ENCODE measurements at places on chromosomes 4 and X. TPM values are rescaled to one million over a fixed set of nuclear protein-coding genes. Genes with fewer than 3 reads are reported as not detected.

GRCh38 chr4:183507925-183508696 is 3.3 kb downstream of the ING2 start:
- no peaks in the 10 kb centered on the region for H3K36me3 ChIP-seq
- DNase-seq, result peak; percentile 55
- H3K27me3 ChIP-seq, result no peaks in the 10 kb centered on the region
- H3K27ac ChIP-seq, result peak overlapping the region; percentile 100
- no peak overlapping the region for H3K4me3 ChIP-seq

GRCh38 chrX:138889149-138889548 is 177.6 kb upstream of the FGF13 start:
- H3K4me3 ChIP-seq, result no peak overlapping the region
- H3K27ac ChIP-seq, result no peak overlapping the region
- no peaks in the 10 kb centered on the region for H3K36me3 ChIP-seq
- H3K27me3 ChIP-seq, result no peaks in the 10 kb centered on the region
- H3K4me1 ChIP-seq, result no peaks in the 10 kb centered on the region

DNA sequence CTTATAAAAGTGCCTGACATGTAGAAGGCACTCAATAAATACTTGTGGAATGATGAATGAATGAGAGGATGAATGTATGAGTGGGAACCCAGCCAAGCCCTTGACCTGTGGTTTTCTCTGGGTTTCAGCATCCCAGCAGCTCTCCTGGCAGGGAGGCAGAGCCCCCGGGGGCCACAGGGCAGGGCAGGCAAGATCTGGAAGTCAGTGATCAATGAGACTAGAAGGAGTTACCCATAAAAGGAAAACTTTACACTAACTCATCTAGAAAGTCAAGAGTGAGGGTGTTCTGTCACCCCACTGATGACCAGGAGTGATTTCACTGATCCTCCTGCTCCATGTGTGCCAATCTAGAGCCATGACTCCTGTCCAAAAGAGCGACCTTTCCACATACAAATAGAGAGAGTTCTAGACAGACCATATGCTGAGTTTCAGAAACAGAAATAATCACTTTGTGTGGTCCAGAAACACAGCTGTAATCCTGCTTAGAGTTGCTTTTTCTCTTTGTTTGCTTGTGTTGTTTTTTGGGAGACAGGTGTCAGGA is 37.4 kb downstream of the MGARP start:
- peak overlapping the region; percentile 47 for H3K27ac ChIP-seq
- no peaks in the 10 kb centered on the region for H3K36me3 ChIP-seq
- no peak for DNase-seq
- H3K4me1 ChIP-seq, result no peaks in the 10 kb centered on the region

DNA sequence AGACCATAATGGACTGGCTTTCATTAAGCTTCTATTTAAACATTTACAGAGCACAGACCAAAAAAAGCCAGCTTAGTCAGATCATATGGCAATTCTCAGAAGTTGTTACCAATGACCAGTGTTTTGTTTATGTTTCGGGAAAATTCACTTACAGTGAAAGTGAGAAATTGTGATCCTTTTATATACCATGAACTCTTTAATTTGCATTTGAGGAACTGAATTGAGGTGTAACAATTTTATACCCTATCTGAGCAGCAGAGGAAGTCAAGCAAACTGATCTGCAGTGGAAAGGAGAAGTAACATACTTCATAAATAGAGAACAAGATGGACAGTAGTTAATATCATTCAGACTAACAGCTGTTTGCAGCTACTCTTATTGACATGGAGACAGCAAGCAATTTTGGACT is 97.1 kb downstream of the TMA16 start:
- H3K36me3 ChIP-seq, result no peaks in the 10 kb centered on the region
- peaks cover 4% of the 10 kb centered on the region for H3K4me1 ChIP-seq

GRCh38 chr4:167831855-167832254 is 260.5 kb upstream of the ANXA10 start:
- DNase-seq, result no peak
- H3K27ac ChIP-seq, result no peak overlapping the region
- H3K4me1 ChIP-seq, result no peaks in the 10 kb centered on the region
- H3K4me3 ChIP-seq, result no peak overlapping the region
- no peaks in the 10 kb centered on the region for H3K27me3 ChIP-seq

DNA sequence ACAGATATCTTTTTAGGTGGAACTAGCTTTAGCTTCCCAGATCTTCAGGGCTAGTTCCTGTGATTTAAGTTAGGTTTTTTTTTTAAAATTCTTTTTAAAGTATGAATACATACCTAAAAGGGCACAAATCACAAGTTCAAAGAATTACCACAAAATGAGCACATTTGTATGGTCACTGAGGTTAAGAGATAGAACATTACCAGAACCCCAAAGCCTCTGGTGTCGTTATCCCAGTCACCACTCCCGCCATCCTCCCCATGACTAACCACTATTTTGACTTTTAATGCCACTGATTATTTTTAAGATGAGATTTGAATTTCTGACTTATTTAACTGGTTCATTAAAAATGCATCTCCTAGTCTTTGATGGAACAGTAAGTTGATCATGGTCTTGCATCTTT is 5.4 kb downstream of the PGK1 start:
- H3K27me3 ChIP-seq, result no peaks in the 10 kb centered on the region
- H3K36me3 ChIP-seq, result no peaks in the 10 kb centered on the region

DNA sequence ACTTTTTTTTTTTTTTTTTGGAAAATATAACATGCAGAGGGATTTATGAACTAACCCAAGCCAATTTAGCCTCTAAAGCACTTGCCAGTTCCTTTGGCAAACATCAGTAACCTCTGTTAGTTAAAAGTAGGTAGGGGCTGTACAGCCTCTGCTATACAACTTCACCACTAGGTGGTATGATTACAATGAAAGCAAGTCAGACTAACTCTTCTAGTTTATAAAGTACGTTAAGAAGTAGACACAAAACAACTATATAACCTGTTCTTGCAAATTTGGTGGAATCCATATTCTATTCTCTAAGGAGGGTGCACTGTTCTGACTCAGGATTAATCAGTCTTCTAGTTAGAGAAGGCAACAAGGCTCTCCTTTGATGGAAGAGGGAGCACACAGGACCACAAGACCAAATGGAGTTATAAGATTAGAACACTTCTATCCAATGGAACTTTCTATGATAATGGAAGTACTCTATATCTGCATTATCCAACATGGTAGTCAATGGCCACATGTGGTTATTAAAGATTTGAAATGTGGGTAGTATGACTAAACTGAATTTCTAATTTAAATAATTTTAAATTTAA is 12.8 kb downstream of the AIMP1 start:
- no peaks in the 10 kb centered on the region for H3K27me3 ChIP-seq
- DNase-seq, result peak; percentile 50
- H3K36me3 ChIP-seq, result peaks cover 11% of the 10 kb centered on the region
- no peaks in the 10 kb centered on the region for H3K4me1 ChIP-seq

DNA sequence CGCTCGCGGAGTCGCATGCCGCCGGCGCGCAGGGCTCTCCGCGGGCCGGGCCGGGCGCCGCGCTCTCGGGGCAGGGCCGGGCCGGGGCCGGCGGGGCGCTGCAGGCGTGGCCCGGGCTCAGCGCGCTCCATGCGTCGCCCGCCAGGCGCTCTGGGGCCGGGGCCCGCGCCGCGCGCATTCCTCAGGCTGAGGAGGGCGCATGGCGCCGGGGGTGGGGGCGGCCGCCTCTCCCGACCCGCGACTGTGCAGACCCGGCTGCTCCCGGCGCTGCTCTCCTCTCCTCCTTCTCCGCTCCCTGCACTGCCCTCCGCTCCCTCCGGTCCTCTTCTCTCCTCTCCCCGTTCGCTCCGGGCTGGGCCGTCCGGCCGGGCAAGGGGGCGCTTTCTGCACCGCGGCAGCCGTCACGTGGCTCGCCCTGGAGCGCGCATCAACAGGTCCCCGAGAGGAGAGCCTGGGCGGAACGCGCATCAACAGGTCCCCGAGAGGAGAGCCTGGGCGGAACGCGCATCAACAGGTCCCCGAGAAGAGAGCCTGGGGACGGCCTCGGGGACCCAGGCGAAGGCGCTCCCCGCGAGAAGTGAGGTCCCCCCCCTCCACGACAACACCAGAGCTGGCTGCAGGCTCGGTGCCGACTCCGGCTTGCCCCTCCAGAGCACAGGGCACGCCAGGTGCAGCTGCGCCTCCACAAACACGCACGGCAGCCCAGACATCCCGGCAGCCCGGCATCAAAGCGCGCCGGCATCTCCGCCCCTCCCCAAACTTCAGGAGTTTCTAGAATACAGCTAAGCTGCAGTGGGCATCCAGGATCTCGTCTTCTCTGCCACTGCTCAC is 12.9 kb downstream of the PPP2R3B start:
- peak; percentile 58 for DNase-seq
- no peaks in the 10 kb centered on the region for H3K36me3 ChIP-seq
- H3K27me3 ChIP-seq, result peaks cover 28% of the 10 kb centered on the region
- H3K4me1 ChIP-seq, result peaks cover 9% of the 10 kb centered on the region
- H3K27ac ChIP-seq, result no peak overlapping the region

GRCh38 chrX:15033917-15034316 is 160.7 kb downstream of the MOSPD2 start:
- no peaks in the 10 kb centered on the region for H3K36me3 ChIP-seq
- no peak overlapping the region for H3K27ac ChIP-seq
- no peak for DNase-seq
- H3K4me3 ChIP-seq, result no peak overlapping the region
- no peaks in the 10 kb centered on the region for H3K4me1 ChIP-seq

GRCh38 chr4:167359711-167360110 is 125.4 kb upstream of the SPOCK3 start:
- H3K27me3 ChIP-seq, result no peaks in the 10 kb centered on the region
- no peak overlapping the region for H3K4me3 ChIP-seq
- no peaks in the 10 kb centered on the region for H3K4me1 ChIP-seq
- no peak overlapping the region for H3K27ac ChIP-seq

- no peak overlapping the region for H3K4me3 ChIP-seq
- peak overlapping the region; percentile 55 for H3K27ac ChIP-seq
- no peaks in the 10 kb centered on the region for H3K36me3 ChIP-seq
- H3K4me1 ChIP-seq, result peaks cover 2% of the 10 kb centered on the region
- no peaks in the 10 kb centered on the region for H3K27me3 ChIP-seq
- DNase-seq, result peak; percentile 39
Measured at GRCh38 chr4:123340381-123340701, 56.3 kb upstream of the SPRY1 start.

GRCh38 chr4:109410776-109411175 is 22.8 kb upstream of the SEC24B start:
- no peak overlapping the region for H3K4me3 ChIP-seq
- no peak overlapping the region for H3K27ac ChIP-seq
- H3K27me3 ChIP-seq, result no peaks in the 10 kb centered on the region
- H3K4me1 ChIP-seq, result no peaks in the 10 kb centered on the region

DNA sequence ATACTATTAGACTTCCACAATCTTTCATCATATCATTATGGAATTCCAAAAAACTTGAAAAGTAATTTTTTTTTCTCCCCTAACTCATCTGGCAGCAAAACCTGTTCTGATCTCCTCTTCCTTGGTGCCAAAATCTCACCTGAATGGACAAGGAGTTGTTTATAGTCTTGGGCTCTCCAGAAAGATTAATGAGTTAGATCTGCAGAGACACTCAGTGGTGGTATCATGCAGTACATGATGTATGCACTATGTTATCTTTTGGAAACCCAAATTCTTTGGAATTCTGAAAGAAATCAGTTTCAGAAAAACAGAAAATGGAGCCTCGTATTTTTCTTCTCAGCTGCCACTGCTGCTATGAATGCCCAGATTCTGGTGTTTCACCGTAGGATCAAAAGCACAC is 11.7 kb downstream of the GPM6B start:
- H3K4me1 ChIP-seq, result no peaks in the 10 kb centered on the region
- DNase-seq, result no peak
- no peak overlapping the region for H3K4me3 ChIP-seq
- no peaks in the 10 kb centered on the region for H3K27me3 ChIP-seq
- no peaks in the 10 kb centered on the region for H3K36me3 ChIP-seq

GRCh38 chr4:5387457-5387856 is 320.9 kb downstream of the EVC2 start:
- no peaks in the 10 kb centered on the region for H3K4me1 ChIP-seq
- H3K27me3 ChIP-seq, result no peaks in the 10 kb centered on the region
- no peak overlapping the region for H3K4me3 ChIP-seq

DNA sequence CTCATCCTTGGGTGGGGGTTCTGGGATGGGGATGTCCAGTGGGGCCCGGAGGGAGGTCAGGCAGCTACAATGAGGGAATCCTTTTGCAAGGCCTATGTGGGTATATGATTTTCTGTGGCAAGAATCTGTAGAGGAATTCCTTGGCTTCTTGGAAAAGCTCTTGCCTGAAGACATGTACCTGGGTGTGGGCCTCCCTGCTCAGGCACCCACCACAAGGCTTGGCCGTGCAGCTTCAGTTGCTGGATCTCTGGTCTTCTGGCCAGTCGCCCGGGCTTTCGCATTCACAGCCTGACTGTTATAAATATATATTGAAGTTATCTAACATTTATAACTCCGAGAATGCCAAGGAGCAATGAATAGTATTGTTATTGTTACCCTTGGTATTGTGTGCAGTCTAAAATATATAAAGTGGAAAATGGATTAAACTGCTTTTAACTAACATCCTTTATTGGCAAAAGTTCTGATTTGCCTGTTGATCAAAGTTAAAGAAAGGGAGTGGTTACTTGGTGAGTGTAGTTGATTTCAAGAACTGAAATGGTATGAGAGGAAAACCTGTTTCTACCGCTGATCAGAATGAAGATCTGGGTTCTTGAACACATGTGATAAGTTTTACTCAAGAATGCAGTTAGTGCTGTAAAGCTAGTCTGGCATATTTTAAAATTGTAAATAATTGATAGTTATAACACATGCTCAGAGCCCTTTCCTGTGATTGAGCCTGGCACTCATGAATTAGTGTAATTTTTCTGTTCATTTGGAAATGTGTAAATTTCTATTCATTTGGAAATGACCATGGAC is 36.0 kb downstream of the PTTG2 start:
- peaks cover under 1% of the 10 kb centered on the region for H3K4me1 ChIP-seq
- peak overlapping the region; percentile 27 for H3K27ac ChIP-seq
- H3K27me3 ChIP-seq, result no peaks in the 10 kb centered on the region
- DNase-seq, result no peak
- H3K36me3 ChIP-seq, result no peaks in the 10 kb centered on the region

- H3K36me3 ChIP-seq, result no peaks in the 10 kb centered on the region
- H3K4me1 ChIP-seq, result no peaks in the 10 kb centered on the region
- no peaks in the 10 kb centered on the region for H3K27me3 ChIP-seq
- no peak for DNase-seq
- H3K27ac ChIP-seq, result no peak overlapping the region
- H3K4me3 ChIP-seq, result no peak overlapping the region
Measured at GRCh38 chr4:152327606-152328453, 208.1 kb downstream of the FBXW7 start.

DNA sequence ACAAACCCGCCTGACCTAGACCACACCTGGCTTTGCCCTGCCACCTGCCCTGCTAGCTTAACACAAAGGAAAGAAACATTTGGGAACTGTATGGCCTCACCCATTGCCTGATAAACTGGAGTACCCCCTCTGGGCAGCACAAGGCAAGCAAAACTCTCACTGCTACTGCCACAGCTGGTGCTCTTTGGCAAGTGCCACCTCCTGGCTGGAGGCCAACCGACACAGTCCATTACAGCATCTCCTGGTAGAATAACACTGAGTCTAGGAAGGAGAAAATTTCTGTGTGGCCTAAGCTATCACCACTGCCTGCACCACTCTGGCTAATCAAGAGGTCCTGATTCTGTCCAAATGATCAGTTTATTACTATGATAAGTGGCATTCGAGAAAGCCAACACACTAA is 18.9 kb upstream of the SPANXN3 start:
- no peaks in the 10 kb centered on the region for H3K36me3 ChIP-seq
- DNase-seq, result no peak
- H3K27me3 ChIP-seq, result no peaks in the 10 kb centered on the region

- H3K36me3 ChIP-seq, result no peaks in the 10 kb centered on the region
- DNase-seq, result peak; percentile 81
- H3K4me1 ChIP-seq, result no peaks in the 10 kb centered on the region
- H3K4me3 ChIP-seq, result peak within 1 kb of the TSS; percentile 52
- H3K27me3 ChIP-seq, result no peaks in the 10 kb centered on the region
Measured at GRCh38 chrX:74421036-74421739, at the start of gene SLC16A2. SLC16A2 (plus strand) TSS chrX:74421493; CDS start chrX:74421638, 145 bp downstream.

FRAS1 gene
- polyA plus RNA-seq, result 9.3 TPM

ART3 gene
- polyA plus RNA-seq, result 2.8 TPM

OTUD5 gene
- 49.9 TPM for polyA plus RNA-seq

Data from hepatocyte (in vitro differentiated cells).